ENCODE measurements at places on chromosomes 2 and 18.

DNA sequence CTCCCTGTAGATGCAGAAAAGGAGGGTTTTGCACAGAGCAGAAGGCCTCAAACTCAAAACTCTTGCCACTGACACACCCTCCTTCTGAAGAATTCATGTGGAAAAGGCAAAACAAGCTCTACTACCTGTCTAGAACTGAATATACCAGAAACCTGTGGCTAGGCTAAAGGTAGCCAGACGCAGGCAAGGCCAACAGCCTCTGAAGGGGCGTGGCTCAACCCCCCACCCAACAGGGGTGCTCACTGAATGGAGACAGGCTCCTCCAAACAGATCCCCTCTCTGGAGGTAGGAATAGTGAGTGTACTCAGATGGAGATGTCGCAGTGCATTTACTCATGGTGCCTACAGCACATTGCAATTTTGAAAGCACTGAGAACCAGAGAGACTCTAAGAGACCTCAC lies 3.0 kb upstream of the STK17B start:
- no peak for DNase-seq

DNA sequence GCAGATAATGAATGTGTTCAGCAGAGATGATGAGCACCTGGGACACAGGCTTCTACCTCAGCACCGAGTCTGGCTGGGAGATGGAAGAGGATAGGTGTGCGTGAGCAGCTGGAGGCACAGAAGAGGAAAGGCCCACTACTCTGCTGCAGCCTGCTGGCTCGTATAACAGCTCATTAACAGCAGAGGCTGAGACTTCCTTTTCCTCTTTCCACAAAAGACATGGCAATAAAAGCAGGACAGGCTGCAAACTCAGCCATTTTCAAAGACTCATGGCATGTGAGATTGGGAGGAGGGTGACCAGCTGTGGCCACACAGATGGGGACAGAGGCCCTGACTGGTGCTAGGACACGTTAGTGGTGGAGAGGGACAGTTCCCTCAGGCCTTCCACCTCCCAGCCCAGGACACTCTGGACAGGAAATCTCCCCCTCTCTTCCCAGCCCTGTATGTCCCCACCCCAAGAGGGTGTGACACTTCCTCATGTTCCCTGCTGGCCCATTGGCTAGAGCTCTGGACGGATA lies 60.3 kb downstream of the CACNB4 start:
- no peak for DNase-seq

- DNase-seq: no peak
Measured at GRCh38 chr2:196839574-196839973, 30.4 kb upstream of the C2orf66 start.

DNA sequence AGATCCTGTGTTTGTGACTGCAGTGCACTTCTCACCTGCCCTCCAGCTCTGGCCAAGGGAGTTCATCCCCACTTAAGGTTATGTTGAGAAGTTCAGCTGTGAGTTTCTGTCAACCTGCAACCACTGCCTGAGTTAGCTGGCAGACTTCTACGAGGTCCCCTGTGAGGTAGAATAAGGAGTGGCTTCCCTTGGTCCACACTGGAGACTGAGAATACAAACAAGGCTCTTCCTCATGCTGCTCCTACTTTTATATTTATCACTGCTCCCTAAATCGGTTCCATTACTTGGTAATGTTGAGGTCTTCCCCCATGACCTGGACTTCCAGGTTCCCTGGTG lies 353.2 kb upstream of the CWC22 start:
- peak; percentile 72 for DNase-seq

- peak; percentile 47 for DNase-seq
Measured at GRCh38 chr2:24930768-24931167, 10.7 kb upstream of the ADCY3 start.

Measured in suprapubic skin (tissue), 4 donors.